A549 treated with GW870086 at 1 μM for 4 hours (cell line): ENCODE measurements at places on chromosomes 2 and 18. TPM values are rescaled to one million over a fixed set of nuclear protein-coding genes. Genes with fewer than 3 reads are reported as not detected.

Gene CFAP65
- 0.14 to 0.21 TPM (median 0.18 TPM) in 4 of 5 replicates, not detected in the other for total RNA-seq

Gene KCNG2
- not detected in 5 replicates for total RNA-seq

Gene CRACDL
- 3.2 to 4.4 TPM (median 3.2 TPM) in 5 replicates for total RNA-seq

Gene CYP20A1
- total RNA-seq, result 8.9 to 9.9 TPM (median 9.6 TPM) in 5 replicates

Gene FAHD2A
- 26.0 to 31.3 TPM (median 28.4 TPM) in 5 replicates for total RNA-seq

Gene COL6A3
- total RNA-seq, result 0.08 to 0.23 TPM (median 0.14 TPM) in 5 replicates

Gene PLGLB1
- total RNA-seq, result 0.29 to 0.88 TPM (median 0.31 TPM) in 5 replicates

Gene REG3A
- total RNA-seq, result not detected in 5 replicates

Gene AQP12B
- not detected in 5 replicates for total RNA-seq

Gene TSGA10
- total RNA-seq, result 1.6 to 3.6 TPM (median 2.5 TPM) in 5 replicates

Gene SGPP2
- total RNA-seq, result 0.32 to 0.60 TPM (median 0.45 TPM) in 5 replicates
